MM.1S (cell line): ENCODE measurements at places on chromosomes 11 and 22.

GRCh38 chr22:24037851-24038765, 27.0 kb downstream of the CABIN1 start:
- no peak overlapping the region for H3K4me3 ChIP-seq
- no peak for DNase-seq
- no peaks in the 10 kb centered on the region; the same call in 1 of the 2 replicates for H3K36me3 ChIP-seq
- H3K27ac ChIP-seq = no peak overlapping the region

- H3K36me3 ChIP-seq = no peaks in the 10 kb centered on the region
- H3K27ac ChIP-seq = peak overlapping the region; percentile 97
- H3K4me3 ChIP-seq = peak overlapping the region; percentile 55; the same call in 1 of the 2 replicates
- DNase-seq = peak; percentile 30
- no peaks in the 10 kb centered on the region for H3K27me3 ChIP-seq
- peaks cover 87% of the 10 kb centered on the region for H3K4me1 ChIP-seq
Measured at GRCh38 chr11:19430754-19431398, 190.1 kb upstream of the E2F8 start.

DNA sequence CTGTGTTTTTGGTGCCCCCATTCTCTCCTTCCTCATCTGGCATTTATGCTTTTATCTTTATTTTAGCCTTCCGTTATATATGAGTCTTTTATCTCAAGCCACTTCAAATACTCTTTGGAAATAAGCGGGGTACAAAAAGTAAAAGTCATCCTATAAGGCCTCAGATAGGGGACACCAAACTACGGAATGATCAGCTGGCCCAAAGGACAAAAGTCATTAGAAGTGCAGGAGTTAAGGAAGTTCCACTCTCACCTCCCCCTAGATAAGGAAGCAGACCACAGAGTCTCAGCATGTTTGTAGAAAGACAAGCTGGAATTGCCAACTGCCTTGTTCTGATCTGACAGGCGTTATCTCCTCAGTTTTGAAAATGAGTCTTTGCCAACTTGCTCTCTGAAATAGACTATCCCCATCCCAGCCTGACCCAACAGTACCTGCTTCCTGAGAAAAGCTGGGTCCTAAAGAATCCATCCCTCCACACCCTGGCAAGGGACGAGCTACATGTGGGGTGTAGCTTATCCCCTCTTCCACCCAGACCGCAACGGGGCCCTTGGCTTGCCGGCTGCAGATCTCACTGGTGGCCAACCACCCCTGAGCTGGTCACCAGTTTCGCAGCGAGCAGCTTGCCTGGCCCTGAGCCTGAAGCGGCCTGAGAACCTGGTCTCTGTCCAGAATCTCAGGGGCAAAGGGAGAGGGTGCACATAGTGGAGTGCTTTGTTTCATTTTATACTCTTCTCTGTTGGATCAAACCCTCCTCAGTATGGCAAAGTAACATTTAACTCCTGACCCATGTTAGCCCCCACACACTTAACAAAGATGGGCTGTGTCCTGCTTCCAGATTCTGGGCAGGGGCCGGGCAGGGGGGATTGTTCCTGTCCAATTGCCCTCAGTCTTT, 13.8 kb downstream of the FADS2 start:
- no peaks in the 10 kb centered on the region for H3K4me1 ChIP-seq
- no peak for DNase-seq
- no peaks in the 10 kb centered on the region for H3K36me3 ChIP-seq
- no peaks in the 10 kb centered on the region; the same call in 1 of the 2 replicates for H3K27me3 ChIP-seq

DNA sequence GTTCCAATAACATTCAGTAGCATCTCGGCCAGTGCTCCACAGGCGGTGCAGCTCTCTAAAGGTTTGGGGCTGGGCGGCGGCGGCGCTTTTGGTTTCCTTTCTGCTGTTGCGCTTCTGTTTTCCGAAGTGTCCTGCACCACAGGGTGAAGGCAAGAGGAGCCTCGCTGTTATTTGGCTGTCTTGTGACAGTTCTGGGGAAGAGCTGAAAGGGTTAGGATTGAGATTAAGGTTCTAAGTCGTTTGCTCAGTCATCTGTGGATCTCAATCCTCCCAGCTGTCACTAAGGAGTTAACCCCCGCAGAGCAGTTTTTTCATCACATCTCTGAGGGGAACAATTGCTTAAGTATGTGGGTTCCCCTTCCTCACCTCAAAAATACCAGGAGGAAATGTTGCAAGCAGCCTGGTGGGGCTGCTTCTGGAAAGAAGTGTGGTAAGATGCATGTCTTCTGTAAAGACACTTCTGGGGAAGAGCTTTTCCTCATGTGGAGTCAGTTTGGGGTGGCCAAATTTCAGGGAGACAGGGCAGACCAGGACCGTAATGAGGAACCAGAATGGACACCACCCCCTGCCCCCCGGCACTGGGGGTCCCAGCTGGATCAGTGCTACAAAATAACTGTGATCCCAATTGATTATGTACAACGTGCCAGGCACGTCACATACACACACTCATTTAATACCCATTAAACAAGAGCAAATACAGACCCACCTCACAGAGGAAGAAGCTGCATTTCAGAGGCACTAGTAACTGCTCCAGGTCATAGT, 14.2 kb downstream of the TMEM121B start:
- H3K4me3 ChIP-seq = no peak overlapping the region
- peak overlapping the region; percentile 31; the same call in 1 of the 2 replicates for H3K27ac ChIP-seq
- no peaks in the 10 kb centered on the region for H3K4me1 ChIP-seq
- no peaks in the 10 kb centered on the region for H3K36me3 ChIP-seq

DNA sequence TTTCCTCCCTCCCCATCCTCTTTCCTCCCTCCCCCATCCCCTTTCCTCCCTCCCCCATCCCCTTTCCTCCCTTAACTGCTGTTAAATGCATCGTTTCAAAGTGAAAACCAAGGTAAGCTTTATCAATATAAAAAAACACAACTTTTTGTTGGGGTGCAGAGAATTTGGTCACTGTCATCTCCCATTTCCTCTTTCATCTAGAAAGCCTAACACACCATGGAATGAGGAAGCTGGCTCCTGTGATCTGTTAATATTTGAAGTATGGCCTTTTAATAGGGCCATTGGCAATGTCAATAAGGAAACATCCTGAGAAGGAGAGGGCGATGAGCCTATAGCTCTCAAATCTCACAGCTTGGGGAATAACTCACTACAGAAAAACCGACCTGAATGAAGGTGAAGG, 7.0 kb downstream of the EXPH5 start:
- H3K4me1 ChIP-seq = no peaks in the 10 kb centered on the region
- no peak overlapping the region for H3K4me3 ChIP-seq
- no peak for DNase-seq
- H3K27me3 ChIP-seq = no peaks in the 10 kb centered on the region

DNA sequence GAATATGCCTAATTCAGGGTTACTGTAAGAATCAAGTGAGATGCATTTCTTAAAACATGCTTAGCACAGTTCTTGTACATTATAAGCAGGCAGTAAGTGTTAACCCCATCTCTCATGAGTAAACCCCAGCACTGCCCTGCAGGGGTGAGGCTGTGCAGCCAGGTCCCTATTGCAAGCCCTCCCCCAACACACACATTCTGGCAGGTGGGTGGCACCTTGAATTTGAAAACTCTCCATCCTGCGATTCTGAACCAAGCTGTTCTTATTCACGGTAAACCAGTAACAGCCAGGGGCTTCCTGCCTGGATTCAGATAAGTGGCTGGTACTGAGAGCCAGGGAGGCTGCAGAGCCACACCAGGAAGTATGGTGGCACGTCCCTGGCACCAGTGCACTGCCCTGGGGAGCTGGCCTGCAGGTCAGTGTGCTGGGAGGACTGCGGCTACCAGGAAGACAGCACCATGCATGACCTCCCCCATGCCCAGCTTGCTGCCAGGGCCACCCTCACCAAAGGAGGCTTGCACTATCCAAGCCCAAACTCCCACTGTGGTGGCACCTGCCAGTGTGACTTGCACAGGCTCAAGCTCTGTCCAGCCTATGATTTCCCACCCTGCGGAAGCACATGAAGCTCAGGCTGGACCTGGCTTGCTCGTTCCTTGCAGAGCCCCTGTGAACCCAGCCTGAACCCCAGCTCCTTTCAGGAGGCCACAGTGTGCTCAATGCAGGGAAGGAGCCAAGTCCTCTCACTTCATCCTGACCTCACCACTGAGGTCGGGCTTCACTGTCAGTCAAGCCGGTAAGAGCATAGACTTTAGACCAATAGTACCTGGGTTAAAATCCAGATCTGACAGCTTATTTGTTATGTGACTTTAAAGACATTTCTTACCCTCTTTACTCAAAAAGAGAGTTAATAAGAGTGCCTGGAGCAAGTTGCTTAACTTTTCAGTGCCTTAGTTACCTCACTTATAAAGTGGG, 88.1 kb downstream of the MICAL2 start:
- no peaks in the 10 kb centered on the region for H3K27me3 ChIP-seq
- H3K36me3 ChIP-seq = no peaks in the 10 kb centered on the region
- H3K4me1 ChIP-seq = peaks cover 25% of the 10 kb centered on the region
- DNase-seq = no peak

DNA sequence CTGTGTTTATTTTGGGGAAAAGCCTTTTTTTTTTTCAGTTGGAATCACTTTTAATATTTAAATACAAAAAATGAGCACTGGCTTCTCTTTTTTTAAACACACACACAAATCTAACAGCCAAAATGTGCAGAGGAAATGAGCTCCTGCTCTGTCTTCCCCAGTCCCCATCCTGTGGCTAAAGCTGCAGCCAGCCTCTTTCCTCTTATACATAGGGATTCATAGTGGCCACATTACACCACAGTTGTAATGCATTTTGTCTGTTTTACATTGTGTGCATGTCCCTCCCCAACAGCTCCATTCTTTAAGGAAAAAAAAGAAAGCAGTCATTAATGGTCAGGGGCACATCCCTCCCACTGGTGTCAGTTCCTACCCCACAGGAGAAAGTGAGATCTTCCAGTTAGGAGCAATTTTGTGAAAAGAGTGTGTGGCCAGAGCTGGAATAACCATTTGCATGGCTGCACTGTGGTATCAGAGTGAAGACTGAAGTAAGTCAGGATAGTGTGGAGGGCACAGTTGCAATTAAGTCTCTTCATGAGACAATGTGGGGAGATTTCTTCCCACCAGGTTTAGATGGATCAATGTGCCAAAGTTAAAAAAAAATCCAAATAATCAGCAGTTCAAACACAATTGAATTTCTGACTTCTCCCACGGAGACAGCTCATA, 220.6 kb downstream of the TMEM135 start:
- H3K27ac ChIP-seq = no peak overlapping the region
- no peaks in the 10 kb centered on the region for H3K4me1 ChIP-seq
- no peaks in the 10 kb centered on the region for H3K27me3 ChIP-seq
- no peak overlapping the region for H3K4me3 ChIP-seq
- H3K36me3 ChIP-seq = no peaks in the 10 kb centered on the region
- DNase-seq = no peak

- H3K27me3 ChIP-seq = no peaks in the 10 kb centered on the region
- H3K4me1 ChIP-seq = peaks cover 29% of the 10 kb centered on the region
- peak overlapping the region; percentile 85; the same call in 1 of the 2 replicates for H3K27ac ChIP-seq
- H3K36me3 ChIP-seq = no peaks in the 10 kb centered on the region
Measured at GRCh38 chr11:134639586-134640330, 227.7 kb upstream of the B3GAT1 start.

GRCh38 chr11:17791144-17791543, 56.6 kb downstream of the KCNC1 start:
- DNase-seq = no peak
- no peaks in the 10 kb centered on the region for H3K4me1 ChIP-seq
- no peak overlapping the region for H3K4me3 ChIP-seq
- H3K36me3 ChIP-seq = no peaks in the 10 kb centered on the region

- H3K4me3 ChIP-seq = no peak overlapping the region
- H3K4me1 ChIP-seq = peaks cover 37% of the 10 kb centered on the region
- no peaks in the 10 kb centered on the region for H3K36me3 ChIP-seq
- no peaks in the 10 kb centered on the region for H3K27me3 ChIP-seq
Measured at GRCh38 chr11:47396049-47396320, 12.4 kb upstream of the SLC39A13 start.

GRCh38 chr11:132318421-132319157, 948.2 kb downstream of the NTM start:
- H3K27ac ChIP-seq = no peak overlapping the region
- no peaks in the 10 kb centered on the region for H3K36me3 ChIP-seq
- no peak for DNase-seq
- no peaks in the 10 kb centered on the region for H3K4me1 ChIP-seq

- H3K4me3 ChIP-seq = no peak overlapping the region
- H3K36me3 ChIP-seq = no peaks in the 10 kb centered on the region
- no peak overlapping the region for H3K27ac ChIP-seq
- DNase-seq = no peak
Measured at GRCh38 chr11:93279851-93280347, 50.6 kb upstream of the DEUP1 start.

DNA sequence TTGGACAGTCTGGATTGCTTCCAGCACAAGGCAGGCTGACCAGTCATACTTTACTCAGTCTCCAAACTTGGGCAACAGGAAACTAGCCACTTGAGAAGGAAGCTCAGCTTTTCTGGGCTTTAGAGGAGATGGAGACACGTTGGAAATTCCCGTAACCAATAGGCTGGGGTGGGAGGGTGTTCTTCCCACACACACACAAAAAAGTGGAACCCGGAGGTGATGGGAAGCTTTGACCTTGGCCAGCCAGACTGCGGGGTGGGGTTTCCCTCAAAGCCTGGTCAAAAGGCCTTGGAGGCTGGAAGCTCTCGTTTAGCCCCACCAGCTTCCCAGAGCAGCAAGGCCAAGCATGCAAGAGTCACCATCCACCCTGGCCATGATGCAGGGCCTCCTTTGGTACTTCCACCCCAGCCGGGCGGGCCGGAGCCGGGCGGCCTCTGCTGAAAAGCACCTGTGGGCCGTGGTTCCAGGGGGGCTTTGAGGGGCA, 126.2 kb downstream of the BCR start:
- no peak overlapping the region for H3K27ac ChIP-seq
- no peak overlapping the region for H3K4me3 ChIP-seq
- DNase-seq = no peak
- no peaks in the 10 kb centered on the region; the same call in 1 of the 2 replicates for H3K36me3 ChIP-seq

DNA sequence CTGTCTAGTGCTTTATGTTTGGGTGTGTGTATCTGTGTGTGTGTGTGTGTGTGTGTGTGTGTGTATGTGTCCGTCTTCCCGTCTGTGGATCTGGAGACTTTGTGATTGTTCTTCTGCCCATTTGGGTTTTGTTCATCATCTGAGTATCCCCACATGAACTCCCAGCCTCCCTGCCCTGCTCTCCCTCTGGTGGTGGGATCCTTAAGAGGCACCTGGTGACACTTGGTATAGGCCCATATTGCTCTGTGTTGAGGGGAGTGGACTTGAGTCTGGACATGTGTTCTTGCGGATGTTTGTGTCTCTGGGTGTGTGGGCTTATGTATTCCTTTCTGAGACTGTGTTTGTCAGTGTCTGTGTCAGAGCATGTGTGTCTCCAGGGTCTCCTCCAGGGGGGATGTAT, 15.3 kb downstream of the RCOR2 start:
- H3K4me1 ChIP-seq = no peaks in the 10 kb centered on the region
- peaks cover 7% of the 10 kb centered on the region; the same call in 1 of the 2 replicates for H3K36me3 ChIP-seq
- DNase-seq = no peak
- no peak overlapping the region for H3K27ac ChIP-seq
- no peak overlapping the region for H3K4me3 ChIP-seq

GRCh38 chr22:42261296-42261695, 9.2 kb downstream of the TCF20 start:
- no peaks in the 10 kb centered on the region for H3K27me3 ChIP-seq
- no peak overlapping the region for H3K4me3 ChIP-seq
- H3K27ac ChIP-seq = no peak overlapping the region
- no peaks in the 10 kb centered on the region for H3K4me1 ChIP-seq
- H3K36me3 ChIP-seq = 0 out of 2 replicates have a peak, but pooled peaks cover 1% of the 10 kb centered on the region

GRCh38 chr11:74490941-74491340, 2.6 kb downstream of the LIPT2 start:
- H3K27me3 ChIP-seq = no peaks in the 10 kb centered on the region
- peaks cover 10% of the 10 kb centered on the region; the same call in 1 of the 2 replicates for H3K4me1 ChIP-seq
- no peak overlapping the region for H3K27ac ChIP-seq
- no peak for DNase-seq
- no peaks in the 10 kb centered on the region for H3K36me3 ChIP-seq

- H3K27ac ChIP-seq = peak overlapping the region; percentile 86
- H3K4me1 ChIP-seq = peaks cover 22% of the 10 kb centered on the region
- H3K4me3 ChIP-seq = peak overlapping the region; percentile 38
- no peaks in the 10 kb centered on the region for H3K27me3 ChIP-seq
- no peaks in the 10 kb centered on the region for H3K36me3 ChIP-seq
- peak; percentile 84 for DNase-seq
Measured at GRCh38 chr11:128830290-128831173, 36.6 kb downstream of the KCNJ1 start.
